Psoas muscle (tissue), 8 donors: ENCODE measurements at places on chromosomes 2 and 18. TPM values are rescaled to one million over a fixed set of nuclear protein-coding genes. Genes with fewer than 3 reads are reported as not detected.

Gene ZNF2
- total RNA-seq: 2.4 TPM

- no peak for DNase-seq
Observed at GRCh38 chr2:36820942-36821605, 124.6 kb downstream of the VIT start.

Gene C2orf80
- not detected for total RNA-seq

Gene GATA6
- 0.92 TPM for total RNA-seq

Gene TDRD15
- total RNA-seq: not detected

DNA sequence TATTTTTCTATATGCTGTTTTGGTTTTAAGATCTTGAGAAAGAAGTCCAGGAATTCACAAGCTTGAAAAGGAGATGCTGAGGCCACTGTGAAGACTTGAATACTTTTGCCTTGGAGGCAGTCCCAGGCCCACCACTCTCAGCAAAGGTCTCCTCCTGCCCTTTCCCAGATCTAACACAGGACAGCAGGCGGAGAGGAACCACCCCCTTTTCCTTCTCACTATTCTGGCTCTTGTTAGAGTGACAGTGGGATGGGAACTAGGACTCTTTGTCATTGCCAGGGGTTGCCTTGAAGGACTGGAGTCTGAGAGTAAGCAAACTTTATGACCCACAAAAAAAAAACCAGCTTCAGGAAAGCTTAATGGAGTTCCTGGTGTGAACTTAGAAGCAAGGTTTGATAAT is 54.7 kb downstream of the E2F6 start:
- DNase-seq: no peak

Gene CAPN10
- 5.0 TPM for total RNA-seq

DNA sequence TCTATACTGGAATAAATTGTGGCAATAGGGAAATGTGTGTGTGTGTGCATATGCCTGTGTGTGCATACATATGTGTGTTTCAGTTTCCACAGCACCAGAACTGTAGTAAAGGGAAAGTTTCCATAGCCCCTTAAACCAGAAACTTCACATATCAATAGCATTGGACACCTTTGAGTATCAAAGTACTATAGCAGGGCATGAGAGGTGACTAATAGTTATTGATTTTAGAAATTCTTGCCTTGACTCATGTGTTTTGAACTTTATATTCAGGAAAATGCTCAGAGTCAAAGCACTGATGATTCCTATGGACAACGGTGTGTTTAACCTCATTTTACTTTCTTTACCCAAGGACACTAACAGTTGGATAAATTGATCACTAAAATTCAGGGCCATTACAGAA is 50.0 kb downstream of the SLC9A2 start:
- DNase-seq: no peak

GRCh38 chr2:148981324-148981723 is 57.2 kb upstream of the LYPD6B start:
- no peak for DNase-seq

DNA sequence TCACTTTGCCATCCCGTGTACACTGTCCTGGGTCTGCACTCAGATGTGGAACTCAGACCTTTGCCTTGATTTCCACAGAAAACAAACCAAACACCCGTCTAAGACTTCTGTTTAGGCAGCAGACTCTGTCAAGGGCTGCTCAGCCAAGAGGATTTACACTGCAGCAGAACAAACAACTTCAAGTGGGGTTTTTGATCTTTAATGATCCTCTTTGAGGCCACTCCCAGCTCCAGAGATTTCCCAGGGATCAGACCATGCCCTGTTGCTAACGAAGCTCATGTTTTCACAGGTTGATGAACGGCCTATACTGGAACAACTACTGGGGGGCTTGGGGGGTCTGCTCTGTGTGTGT is 52.5 kb upstream of the LGALSL start:
- DNase-seq: no peak

Gene RBKS
- total RNA-seq: 3.7 TPM

Gene PIEZO2
- total RNA-seq: 0.20 TPM

- no peak for DNase-seq
Observed at GRCh38 chr2:190804182-190804795, 76.3 kb upstream of the GLS start.

DNA sequence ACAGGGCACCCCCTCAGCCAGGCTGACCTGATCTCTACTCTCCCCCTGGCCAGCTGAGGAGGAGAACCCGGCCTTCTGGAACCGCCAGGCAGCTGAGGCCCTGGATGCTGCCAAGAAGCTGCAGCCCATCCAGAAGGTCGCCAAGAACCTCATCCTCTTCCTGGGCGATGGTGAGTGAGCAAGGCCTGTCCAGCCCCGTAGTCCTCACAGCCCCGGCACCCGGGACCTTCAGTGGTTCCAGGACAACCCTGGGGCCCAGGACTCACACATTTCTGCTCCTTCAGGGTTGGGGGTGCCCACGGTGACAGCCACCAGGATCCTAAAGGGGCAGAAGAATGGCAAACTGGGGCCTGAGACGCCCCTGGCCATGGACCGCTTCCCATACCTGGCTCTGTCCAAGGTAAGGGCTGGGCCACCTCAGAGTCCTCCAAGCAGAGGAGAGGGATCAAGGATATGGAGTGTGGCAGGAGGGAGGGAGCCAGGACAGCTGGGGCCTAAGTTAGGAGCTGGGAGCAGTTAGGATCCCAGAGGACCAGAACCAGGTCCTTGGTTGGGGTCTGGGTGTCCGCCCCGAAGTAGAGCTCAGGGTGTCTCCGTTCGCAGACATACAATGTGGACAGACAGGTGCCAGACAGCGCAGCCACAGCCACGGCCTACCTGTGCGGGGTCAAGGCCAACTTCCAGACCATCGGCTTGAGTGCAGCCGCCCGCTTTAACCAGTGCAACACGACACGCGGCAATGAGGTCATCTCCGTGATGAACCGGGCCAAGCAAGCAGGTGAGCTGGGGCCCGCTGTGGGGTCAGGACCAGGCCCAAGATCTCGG is 555 bp downstream of the ALPI start:
- DNase-seq: peak; percentile 45

Gene RIF1
- 19.9 TPM for total RNA-seq

Gene ICOS
- not detected for total RNA-seq

Gene POMC
- total RNA-seq: 15.2 TPM

GRCh38 chr2:121599963-121600651 is 49.2 kb downstream of the CLASP1 start:
- no peak for DNase-seq

Gene SPC25
- total RNA-seq: not detected

GRCh38 chr2:205280596-205281236 is 401.6 kb upstream of the NRP2 start:
- DNase-seq: no peak

Gene SCYGR4
- not detected for total RNA-seq

Gene LYPD1
- 0.47 TPM for total RNA-seq

GRCh38 chr2:58973811-58974281 is 732.7 kb upstream of the FANCL start:
- DNase-seq: no peak

DNA sequence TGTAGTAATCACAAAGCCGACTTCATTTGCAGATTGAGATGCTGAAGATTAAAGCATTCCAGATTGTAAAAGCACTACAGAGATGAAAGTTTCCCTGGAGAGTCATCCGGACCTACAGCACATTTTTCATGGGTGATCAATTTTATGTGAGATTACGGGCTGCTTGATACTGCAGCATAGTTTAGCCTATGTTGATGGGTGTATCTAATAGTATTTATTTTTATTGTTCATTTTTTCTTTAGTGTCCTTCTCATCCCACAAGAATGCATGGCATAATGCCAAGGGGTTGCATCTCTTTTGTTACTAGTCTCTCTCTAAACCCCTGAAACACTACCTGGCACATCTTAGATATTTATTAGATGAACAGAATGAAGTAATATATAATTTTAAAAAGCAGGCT is 240.4 kb downstream of the MBD2 start:
- no peak for DNase-seq

Gene LINC00305
- not detected for total RNA-seq

- DNase-seq: no peak
Observed at GRCh38 chr18:37447962-37448888, 117.4 kb downstream of the CELF4 start.

- DNase-seq: no peak
Observed at GRCh38 chr2:62928015-62928414, 122.6 kb upstream of the OTX1 start.

DNA sequence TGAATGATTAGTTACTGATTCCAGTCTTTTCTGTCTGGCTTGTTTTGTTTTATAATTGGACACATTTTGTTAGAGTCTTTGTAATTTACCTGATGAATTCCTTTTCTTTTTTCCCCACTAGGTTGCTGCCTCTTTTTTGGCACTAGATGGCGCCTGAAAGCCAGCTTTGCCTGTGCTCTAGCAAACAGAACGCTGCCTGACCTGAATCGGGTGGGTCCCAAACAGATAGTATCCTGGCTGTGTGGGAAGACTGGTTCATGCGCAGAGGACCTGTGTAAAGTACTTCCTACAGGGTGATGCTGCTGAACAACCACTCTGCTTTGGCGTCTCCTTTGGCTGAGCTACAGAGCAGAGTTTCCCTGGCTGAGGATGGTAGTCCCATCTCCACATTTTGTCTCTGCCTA is 288.2 kb downstream of the IKZF2 start:
- no peak for DNase-seq

DNA sequence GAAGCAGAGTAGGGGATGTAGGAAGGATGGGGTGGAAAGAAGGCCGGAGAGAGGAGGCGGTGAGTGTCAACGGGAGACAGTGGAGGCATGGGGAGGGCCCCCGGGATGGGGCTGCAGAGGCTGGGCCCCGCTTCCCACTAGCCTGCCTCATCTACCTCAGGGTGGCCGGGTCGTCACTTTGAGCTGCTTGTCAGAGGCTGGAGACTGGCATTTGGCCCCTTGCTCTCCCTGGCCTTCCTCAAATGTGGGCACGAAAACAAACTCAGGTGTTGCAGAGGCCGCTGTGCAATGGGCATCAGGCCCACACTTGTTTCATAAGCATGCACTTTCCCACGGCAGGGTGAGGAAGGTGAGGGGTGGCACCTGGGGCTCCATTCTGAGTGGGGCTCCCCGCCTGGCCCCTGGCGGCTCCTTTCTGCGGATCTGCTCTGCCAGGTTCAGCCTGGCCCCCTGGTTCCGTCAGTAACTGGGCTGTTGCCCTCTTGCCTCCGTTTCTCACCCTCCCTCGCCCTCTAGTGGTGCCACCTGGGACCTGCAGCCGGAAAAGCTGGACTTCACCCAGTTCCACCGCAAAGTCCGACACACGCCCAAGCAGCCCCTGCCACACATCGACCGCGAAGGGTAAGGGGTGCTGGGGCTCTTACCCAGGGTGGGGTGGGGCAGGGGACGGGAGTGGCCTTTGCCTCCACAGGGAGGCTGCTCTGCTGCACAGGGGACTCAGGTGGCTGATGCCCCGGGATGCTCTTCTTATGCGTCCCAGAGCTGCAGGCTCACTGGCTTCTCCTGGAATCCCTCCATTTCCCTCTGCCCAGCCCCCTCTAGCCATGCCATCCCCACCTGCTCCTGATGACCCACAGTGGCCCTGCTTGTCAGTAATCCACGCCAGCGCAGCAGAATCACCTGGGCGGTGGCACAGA is 125.4 kb downstream of the CTIF start:
- DNase-seq: peak; percentile 71

- no peak for DNase-seq
Observed at GRCh38 chr2:158778243-158778642, 16.9 kb upstream of the DAPL1 start.

Gene SAG
- total RNA-seq: not detected

- DNase-seq: peak; percentile 31
Observed at GRCh38 chr2:241811201-241811951, 2.4 kb downstream of the NEU4 start.

DNA sequence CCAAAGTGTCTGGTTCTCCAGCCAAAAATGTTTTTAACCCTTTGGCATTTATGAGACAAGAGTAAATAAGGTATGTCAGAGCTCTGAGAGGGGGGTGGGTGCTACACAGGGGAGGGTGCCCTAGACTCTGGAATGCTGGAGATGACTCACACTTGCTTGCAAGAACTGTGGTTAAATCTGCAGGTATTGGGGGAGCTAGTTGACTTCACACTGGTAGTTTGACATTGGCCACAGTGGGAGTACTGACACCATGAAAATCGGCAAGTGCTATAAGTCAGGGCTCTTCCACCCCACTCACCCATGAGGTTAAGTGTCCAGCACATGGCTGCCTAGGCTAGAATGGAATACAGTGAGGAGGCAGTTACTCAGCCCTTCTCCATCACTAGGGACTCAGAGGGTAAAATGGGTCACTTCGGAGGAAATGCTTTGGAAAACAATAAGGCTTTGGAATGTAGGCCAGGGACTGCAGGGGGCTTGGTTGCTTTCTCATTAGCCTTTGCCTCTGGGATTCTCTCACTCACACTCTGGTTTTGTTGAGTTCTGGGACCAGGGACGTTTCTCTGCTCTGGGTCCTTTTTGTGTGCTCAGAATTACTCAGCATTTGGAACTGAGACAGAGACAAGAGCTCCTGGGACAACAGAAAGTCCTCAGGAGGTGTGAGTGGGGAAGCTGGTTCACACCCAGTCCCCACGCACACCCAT is 91.6 kb downstream of the ACKR3 start:
- no peak for DNase-seq
